Tibial artery (tissue), 4 donors: ENCODE measurements at places on chromosomes 12 and 14.
A peak's percentile ranks its signal among the peaks of the same experiment; 100 is the strongest.

- no peak for DNase-seq
These were observed 121.4 kb upstream of the PCED1B start for GRCh38 chr12:46958053-46958452.

DNA sequence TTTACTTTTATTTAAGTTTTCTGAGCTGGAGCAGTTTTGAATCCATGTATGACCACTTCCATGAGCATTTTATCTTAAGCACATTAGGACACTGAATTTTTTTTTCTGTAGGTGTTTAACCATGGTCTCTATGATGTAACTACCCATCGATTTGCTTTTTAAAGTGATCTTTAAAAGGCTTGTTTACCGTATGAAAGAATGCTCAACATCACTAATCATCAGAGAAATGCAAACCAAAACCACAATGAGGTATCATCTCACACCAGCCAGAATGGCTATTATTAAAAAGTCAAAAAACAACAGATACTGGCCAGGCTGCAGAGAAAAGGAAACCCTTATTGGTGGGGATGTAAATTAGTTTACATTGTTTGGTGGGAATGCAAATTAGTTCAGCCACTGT is 23.0 kb downstream of the GLRX5 start:
- DNase-seq: no peak

- peak; percentile 36 for DNase-seq
These were observed 25.8 kb upstream of the STRAP start for GRCh38 chr12:15856097-15856982.

GRCh38 chr14:76067536-76067935 is 82.0 kb downstream of the IFT43 start:
- no peak for DNase-seq

DNA sequence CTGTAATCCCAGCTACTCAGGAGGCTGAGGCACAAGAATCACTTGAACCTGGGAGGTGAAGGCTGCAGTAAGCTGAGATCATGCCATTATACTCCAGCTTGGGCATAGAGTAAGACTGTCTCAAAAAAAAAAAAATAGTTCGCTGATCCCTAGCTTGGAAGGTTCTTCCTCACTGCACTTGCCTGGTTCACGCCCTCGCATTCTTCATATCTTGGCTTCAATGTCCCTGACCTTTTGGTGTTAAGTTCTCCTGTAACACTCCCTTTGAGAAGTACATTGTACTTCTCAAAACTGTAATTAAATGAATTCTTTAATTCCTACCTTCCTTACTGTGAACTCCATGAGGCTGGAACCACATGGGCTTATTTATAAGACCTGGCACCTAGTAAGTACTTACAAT is 16.5 kb upstream of the TPCN1 start:
- no peak for DNase-seq

DNA sequence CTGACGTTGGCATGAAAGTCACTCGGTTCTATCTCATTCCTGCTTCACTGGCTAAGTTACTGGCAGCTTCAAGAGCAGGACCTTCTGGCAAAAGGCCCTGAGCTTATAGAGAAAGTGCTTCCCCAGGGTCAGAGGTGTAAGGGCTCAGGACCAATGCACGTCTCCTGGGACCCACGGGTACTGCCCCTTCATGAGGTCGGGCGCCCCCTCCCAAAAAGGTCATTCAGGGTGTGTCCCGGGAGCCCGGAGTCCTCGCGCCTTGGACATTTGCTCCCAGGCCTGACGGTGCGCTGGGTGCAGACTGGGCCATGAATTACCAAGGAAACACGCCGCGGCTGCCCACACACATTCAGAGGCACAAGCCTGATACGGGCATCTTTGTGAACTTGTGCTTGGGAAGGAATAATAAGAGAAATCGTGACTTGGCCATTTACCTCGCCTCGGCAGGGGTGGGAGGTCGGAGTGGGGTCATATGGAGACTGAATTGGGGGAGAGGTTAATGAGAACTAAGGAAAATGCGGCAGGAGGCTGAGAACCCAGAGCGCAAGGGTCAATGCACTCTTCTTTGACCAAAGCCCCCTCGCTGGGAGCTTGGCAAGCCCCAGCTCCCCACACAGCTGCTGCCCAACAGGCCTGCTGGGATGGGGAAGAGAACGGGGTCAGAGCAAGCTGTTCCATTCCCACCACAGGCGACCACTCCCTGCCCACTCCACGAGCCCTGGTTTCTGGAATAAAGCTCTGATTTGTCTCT is 15.7 kb upstream of the SLC6A12 start:
- no peak for DNase-seq

DNA sequence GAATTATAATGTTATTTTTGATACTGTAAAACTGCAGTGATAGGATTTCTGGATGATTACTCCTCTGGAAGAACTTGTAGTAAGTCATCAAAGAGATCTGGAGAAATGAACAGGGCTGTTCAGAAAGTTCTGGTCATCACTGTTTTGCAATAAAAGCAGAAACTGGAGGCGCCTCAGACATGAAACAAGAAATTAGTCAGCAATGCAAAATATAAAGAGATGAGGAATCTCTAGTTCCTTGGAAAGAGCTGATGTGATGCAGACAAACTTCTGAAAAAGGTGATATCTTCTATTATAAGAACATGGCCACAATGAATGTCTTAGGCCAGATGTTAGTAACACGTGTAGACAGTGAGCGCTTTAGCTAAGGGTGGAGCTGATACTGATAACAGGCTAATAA is 9.5 kb downstream of the ACIN1 start:
- DNase-seq: no peak

DNA sequence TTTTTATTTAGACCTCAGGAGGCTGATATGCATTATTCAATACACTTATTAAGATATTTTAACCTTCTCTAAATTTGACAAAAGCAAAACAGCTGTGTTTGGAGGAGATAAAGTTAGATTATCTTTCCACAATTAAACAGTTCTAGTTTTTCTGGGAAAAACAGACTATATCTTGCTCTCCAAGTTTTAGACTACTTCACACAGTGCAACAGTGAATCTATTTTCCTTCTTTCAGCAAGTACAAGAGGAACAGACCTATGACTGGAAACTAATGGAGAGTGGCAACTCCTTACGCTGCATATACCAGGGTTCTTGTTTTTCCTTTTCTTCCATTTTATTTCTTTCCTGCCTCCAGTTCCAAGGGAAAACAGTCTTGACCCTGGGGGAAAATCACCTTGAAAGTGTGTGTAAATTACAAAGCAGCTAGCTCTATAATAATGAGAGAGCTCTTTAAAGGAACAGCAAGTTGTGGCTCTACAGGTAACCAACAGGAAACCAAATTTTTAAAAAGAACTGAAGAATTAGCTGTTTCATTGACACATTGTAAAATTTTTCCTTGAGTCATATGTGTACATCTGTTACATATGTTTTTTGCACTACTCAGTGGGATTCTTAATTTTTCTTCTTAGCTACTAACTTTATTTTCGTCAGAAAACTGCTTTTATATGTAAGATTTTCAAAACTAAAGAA is 27.4 kb downstream of the DNM1L start:
- DNase-seq: no peak

- no peak for DNase-seq
These were observed 1.5 kb upstream of the TM7SF3 start for GRCh38 chr12:27015730-27016076.

GRCh38 chr14:60003991-60004390 is 84.0 kb downstream of the LRRC9 start:
- no peak for DNase-seq

DNA sequence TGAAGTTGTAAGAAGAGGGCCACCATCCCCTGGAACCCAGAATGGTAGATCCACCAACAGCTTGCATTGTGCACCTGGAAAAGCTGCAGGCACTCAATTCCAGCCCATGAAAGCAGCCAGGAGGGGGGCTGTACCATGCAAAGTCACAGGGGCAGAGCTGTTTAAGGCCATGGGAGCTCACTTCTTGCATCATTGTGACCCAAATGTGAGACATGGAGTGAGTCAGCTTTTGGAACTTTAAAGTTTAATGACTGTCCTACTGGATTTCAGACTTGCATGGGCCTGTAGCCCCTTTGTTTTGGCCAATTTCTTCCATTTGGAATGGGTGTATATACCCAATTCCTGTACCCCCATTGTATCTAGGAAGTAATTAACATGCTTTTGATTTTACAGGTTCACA is 50.8 kb downstream of the SLC16A7 start:
- no peak for DNase-seq

DNA sequence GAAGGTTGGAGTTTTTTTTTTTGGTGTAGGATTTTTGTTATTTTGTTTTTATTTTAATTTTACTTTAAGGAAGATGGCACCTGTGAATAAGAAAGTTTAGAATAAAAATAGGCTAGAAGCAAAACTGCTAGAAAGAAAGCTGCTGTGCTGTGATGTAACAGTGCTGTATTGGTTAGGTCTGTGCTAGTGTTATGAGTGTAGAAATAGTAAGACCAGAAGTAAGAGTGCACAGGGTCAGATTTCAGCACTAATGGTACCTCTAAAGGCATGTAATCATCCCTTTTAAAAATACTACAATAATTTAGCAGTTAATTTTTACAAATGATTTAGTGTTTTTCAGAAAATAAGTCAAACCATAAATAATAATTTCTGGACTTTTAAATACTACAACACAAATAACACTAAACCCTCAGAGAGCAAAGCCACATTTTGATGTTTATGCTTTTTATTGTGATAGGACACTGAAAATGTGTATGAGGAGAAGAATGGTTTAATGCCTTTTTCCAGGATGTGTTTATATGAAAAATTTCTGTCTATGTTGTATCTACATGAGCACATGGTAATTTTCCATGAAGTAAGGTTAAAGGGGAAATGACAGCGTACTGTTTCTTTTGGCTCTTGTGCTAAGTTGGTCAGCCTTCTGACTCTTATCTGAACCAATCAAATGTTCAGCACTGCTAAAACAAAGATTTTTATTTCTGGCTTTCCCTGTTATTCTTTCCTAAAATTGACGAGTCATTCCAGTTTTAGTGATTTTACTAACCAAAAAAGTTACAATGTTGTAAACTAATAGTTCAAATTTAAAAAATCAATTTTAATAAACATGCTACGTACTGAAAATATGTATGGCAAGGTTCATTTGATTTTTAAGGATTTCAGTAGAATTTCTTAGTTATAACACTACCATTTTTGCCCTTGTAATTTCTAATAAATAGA is 96.1 kb downstream of the PPHLN1 start:
- no peak for DNase-seq

DNA sequence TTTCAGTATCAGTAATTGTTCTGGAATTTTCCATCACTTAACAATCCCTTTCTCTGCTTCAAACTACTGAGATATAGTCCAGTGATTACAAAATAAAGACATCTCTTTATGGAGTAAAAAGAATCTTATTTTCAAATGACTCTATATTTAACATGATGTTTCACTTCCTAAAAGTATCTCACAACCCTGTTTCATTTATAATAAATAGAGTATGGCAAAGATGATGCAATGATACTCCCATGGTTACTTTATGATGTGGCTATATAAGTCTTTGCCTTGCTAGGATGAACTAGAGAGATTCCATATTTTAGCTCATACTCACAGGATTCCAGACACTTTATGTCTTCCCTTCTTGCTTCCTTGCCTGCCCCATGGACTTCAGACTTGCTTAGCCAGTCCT is 953.5 kb upstream of the MDGA2 start:
- no peak for DNase-seq

GRCh38 chr14:68451696-68452373 is 341.0 kb downstream of the ZFP36L1 start:
- peak; percentile 74 for DNase-seq

GRCh38 chr14:74569387-74569786 is 42.6 kb downstream of the LTBP2 start:
- no peak for DNase-seq

DNA sequence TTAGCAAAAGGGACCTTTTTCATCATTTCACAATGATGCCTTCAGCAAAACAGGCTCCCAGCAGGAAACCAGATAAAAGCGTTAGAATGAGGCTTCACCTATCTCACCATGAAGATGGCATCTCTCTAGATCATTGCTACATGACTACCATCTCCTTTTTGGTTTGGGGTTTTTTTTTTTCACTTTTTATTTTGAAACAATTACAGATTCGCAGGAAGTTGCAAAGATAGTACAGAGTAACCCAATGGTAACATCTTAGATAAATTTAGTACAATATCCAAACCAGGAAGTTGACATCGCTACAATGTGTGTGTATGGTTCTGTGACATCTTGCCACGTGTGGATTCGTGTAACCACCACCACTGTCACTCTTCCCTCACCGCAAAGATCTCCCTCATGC is 22.3 kb upstream of the PWP1 start:
- DNase-seq: no peak

DNA sequence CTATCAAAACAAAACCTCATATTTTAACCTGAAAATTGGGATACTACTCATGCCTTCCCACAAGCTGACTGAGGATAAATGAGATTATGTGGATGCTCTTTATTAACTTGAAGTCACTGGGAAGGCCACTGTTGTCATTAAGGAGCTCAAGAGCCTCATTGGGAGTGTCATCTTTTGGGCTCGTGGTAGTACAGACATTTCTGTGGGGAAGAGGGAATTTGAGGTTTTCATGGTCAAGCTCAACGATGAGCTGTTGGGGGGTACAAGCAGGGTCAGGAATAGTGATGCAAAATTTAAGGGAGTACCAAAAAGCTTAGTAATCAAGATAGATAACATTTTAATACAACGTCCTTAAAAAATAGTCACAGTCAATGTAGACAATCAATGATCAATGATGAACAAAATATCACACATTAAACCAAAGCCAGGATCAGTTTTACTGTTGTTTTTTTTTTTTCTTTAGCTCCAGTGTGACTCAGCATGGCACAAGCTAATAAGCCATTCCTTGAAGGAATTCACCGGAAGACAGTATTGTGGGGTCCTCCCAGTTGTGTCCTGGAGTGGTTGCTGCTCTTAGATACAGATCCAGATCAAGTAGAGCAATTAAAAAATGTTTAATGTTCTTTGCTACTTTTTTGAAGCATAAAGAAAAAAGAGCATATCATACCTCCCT is 130.9 kb downstream of the C12orf75 start:
- no peak for DNase-seq

DNA sequence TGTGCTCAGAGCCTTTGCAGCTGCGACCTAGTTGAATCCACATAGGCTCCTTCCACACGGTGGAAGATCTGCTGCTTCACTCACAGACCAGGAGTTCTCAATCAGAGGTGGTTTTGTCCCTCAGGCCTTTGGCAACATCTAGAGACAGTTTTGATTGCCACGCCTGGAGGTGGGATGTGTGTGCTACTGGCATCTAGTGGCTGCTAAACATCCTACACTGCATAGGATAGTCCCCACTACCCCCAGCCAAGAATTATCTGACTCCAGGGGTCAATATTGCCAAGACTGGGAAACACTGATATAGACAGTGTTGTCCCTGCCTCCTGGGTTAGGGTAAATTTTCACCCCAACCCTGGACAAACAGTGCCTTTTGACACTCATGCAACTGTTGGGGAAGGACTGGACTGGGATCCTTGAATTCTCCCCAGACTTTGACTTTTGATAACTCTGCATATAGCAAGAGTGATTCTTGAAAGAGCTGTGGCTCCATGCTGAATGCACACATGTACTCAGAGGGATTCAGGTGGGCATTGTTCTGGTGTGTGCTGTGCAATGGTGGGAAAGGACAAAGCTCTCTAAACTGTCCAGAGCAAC is 39.8 kb downstream of the BAZ2A start:
- no peak for DNase-seq

- DNase-seq: no peak
These were observed 298.6 kb downstream of the PDZRN4 start for GRCh38 chr12:41486718-41487117.

GRCh38 chr12:114245555-114245954 is 160.4 kb downstream of the TBX5 start:
- DNase-seq: no peak
